ENCODE measurements at places on chromosomes 16 and 17. TPM values are rescaled to one million over a fixed set of nuclear protein-coding genes. Genes with fewer than 3 reads are reported as not detected.

TERB1 gene
- not detected for total RNA-seq

MSL1 gene
- total RNA-seq: 69.3 TPM

SHBG gene
- total RNA-seq: not detected

PRAC2 gene
- total RNA-seq: not detected

AOC3 gene
- total RNA-seq: 146 TPM

DNA sequence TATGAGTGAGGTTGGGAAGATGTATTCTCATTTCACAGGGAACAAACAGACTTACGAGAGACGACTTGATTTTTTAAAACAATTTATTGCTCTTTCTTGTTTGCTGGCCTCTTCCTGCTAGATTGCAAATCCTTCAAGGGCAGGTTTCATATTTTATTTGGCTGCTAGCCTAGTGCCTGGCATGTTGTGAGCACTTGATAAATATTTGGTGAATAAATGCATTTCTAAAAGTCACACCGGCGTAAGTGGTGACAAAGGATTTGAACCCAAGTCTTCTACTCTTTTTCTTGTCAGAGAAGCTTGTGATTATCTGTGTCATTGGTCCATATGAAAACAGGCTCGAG is 1.4 kb downstream of the WWP2 start:
- DNase-seq: no peak

DNA sequence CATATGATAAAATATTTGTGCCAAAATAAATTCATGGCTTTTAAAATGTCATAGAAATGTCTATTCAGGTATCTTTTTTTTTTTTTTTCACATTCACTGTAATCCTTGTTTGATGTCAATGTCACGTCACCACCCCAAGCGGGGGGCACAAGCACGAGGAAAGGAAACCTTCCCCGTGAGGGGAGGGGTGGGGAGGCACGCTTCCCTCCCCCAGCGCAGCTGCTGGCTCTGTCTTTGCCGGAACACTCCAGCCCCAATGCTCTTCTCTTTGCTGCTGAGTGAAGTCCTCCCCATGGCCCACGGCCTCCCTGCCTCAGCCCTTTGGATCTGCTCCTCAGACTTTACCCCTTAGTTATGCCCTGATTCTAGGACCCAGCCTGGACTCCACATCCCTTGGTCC is 1.5 kb downstream of the SLC35G3 start:
- DNase-seq: no peak

DNA sequence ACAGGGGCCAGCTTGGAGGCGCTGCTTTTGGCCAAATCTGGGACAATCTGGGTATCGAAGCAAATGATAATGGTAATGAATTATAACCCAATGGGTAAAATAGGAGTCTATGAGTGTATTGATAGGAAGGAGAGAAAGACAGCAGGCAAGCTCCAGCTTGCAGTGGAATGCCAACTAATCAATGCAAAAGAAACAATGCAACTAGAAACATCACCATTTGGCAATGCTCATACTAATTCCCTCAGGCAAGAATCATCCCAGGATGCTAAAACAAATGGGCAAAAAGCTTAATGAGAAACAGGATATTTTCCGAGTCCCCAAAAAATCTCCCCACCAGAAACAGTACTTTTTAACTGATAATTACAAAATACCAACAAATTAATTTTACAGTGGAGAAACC is 64.7 kb downstream of the ADCY9 start:
- no peak for DNase-seq

DNA sequence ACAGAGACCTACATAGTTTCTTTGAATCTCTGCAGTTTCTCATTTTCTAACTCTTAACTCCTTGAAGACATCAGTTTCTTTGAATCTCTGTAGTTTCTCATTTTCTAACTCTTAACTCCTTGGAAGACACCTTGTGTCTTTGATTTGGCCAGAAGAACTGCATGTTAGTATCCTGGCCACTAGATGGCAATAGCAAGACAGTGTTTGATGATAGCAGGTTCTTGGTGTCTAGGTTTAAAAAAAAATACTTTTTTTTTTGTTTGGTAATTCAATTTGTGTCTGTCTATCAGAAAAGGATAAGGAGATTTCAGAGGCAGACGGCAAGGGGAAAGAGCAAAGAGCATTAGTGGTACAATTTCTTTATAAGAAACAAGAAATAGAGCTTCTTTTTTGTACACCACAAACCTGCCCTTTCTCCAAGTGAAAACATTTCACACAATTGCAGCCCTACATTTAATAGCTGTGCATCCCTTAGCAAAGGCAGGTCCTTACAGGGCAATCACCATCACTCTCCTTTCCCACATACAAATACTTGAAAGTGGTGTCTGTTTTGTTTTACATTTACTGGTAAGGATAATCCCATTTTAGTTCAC is 1324.9 kb upstream of the CDH8 start:
- DNase-seq: no peak

- no peak for DNase-seq
Observed at GRCh38 chr17:43774304-43775250, 4.2 kb downstream of the DUSP3 start.

- no peak for DNase-seq
Observed at GRCh38 chr16:80085606-80086005, 455.2 kb upstream of the DYNLRB2 start.

- DNase-seq: no peak
Observed at GRCh38 chr16:86524029-86524428, 13.7 kb downstream of the FOXF1 start.
